ENCODE measurements at places on chromosomes 5 and 9. TPM values are rescaled to one million over a fixed set of nuclear protein-coding genes. Genes with fewer than 3 reads are reported as not detected.

The PCDHGA9 gene
- total RNA-seq = 0.05 TPM

The DEPDC1B gene
- 14.4 TPM for total RNA-seq

The SHROOM1 gene
- 9.4 TPM for total RNA-seq

The OSMR gene
- 67.0 TPM for total RNA-seq

The PRDM9 gene
- total RNA-seq = not detected

The PCDHGC5 gene
- 0.03 TPM for total RNA-seq

The PAX5 gene
- total RNA-seq = 0.05 TPM

The ORM2 gene
- total RNA-seq = not detected

The SLC31A2 gene
- 7.1 TPM for total RNA-seq
